ENCODE measurements at places on chromosomes 5 and 9.

DNA sequence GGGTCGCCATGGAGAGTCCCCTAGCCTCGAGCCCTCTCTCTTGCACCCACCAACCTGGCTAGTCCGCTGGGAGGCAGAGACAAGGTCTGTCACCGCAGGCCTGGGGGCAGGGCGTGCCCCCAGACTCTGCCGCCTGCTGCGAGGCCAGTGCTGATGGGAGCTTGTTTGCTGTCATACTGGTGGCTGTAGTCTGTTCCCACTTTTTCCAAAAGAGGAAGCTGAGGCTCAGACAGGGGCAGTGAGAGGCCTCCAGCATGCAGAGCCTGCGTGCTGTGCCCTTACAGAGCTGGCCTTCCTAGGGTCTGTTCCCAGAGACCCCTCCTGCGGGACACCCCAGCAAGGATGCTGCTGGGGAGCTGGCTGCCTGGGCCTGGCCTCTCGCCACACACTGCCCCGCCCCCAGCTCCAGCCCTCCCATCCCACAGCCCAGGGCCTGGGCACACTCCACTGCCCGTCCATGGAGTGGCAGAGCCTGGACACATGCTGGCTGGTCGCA, 21.0 kb upstream of the SUSD3 start:
- ATAC-seq, result no peak

GRCh38 chr5:117533792-117534191, 959.2 kb upstream of the SEMA6A start:
- no peak for ATAC-seq

GRCh38 chr5:137666901-137667300, 69.0 kb downstream of the KLHL3 start:
- no peak for ATAC-seq

- no peak for ATAC-seq
These were observed 10.0 kb downstream of the CRB2 start for GRCh38 chr9:123365881-123366528.

DNA sequence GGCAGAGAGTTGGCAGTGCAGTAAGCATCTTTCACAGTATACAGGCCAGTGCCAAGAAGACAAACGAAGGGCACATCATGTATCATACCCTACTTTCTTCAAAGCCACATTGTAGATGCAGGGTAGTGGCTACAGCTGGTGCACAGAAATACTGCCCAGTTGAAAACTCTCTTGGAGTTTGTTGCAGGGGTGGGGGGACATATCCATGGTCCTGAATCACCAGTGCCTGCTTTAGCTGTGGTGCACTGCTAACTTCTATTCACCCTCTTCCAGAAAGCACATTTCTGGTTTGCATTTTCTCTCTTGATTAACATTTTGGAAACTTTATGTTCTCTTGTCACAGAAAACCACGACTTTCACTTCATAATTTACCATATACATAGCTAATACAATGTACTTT, 196.6 kb downstream of the PAPPA start:
- ATAC-seq, result no peak

All from SK-N-SH treated with all-trans-retinoic acid at 6 μM for 48 hours (cell line).